Brain (organoid and tissue), 16 donors: ENCODE measurements at places on chromosomes 11 and 22.

- no peak for DNase-seq
Observed at GRCh38 chr11:96067160-96067559, 143.3 kb upstream of the MTMR2 start.

DNA sequence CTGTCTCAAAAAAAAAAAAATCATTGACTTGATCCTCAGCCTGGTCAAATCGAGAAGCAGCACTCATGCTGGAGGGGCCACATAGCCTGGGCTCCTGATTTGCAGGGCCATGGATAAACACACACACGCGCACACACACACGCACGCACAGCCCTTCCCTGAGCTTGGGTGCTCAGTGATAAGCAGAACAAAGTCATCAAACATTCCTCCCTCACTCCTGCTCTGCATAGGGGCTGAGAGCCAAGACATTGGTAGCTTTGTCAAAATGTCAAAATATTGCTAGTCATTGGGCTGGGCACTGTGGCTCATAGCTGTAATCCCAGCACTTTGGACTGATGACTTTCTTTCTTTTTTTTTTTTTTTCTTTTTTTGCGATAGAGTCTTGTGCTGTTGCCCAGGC lies 34.0 kb upstream of the A4GALT start:
- DNase-seq = no peak

DNA sequence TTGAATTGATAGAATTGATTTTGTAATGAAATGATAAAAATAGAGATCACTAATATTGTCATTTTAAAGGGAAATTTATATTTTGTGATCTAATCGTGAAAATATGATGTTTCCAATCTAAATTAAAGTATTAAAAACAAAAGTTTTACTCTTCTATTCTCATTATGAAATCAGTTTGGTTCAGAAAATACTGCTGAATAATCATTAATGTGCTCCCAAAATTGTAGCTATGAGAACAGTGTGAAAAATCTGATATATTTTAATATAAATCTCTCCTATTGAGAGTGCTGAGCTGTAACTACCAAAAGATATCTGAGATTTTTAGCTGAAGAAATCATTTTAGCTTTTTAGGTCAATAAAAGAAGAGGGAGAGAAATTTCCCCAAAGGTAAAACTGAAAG lies 287.5 kb upstream of the ANO3 start:
- no peak for DNase-seq

GRCh38 chr11:124656774-124657630 lies 16.5 kb downstream of the SIAE start:
- peak; percentile 90 for DNase-seq

DNA sequence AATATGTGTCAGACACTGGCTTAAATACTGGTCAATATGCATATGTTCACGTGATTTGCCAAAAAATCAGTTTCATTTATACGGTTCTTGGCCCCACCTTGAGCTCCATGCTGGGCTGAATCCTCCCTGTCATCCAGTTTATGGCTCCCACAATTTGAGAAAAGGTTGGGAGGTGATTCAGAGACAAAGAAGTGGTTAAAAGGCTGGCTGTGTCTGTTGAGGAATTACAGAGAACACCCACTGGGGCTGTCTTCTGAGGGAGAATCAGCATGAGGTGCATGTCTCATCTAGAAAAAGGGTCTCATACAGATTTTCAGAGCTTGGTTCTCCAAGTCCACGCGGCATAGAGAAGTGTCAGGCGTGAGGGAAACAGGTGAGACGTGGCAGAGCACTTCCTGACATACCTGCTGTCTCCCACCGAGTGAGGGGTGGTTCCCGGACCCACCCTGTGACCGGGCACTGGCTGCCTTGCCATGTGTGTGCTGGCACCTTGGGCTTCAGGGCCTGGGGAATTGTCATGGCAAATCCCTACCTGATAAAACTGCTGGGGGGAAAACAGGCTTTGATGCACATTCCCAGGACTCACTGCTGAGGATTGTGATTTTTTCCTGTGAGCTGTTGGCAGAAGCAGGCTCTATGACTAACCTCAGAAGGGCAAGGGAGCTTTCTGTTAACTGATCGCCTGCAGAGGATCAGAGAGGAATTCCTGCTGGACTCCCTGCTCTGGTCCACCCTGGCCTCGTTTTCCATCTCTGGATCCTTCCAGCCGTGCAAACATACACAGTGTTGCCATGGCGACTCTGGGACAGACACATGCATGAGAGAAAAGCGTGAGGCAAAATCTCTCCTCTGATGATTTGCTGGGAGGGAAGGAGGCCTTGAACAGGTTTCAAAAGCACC lies 223.6 kb downstream of the ADAMTS15 start:
- DNase-seq = peak; percentile 97

GRCh38 chr22:43377896-43378704 lies 33.7 kb upstream of the MPPED1 start:
- DNase-seq = peak; percentile 81

DNA sequence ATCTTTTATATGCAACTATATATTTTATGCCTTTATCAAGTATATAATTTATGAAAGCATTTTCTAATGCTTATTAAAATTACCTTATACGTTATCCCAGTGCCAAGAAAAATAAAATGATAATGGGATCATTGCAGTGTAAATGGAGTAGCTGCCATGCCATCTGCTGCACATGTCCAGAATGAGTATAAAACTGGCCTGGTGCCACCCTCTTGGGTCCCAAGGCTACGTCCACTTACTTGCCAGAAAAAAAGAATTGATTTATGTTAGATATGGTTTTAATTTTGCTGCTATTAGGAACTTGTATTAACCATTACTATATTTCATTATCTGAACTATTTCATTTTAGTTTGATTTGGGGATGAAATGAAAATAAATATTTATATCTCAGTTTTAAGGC lies 1127.1 kb upstream of the CNTN5 start:
- peak; percentile 37 for DNase-seq

DNA sequence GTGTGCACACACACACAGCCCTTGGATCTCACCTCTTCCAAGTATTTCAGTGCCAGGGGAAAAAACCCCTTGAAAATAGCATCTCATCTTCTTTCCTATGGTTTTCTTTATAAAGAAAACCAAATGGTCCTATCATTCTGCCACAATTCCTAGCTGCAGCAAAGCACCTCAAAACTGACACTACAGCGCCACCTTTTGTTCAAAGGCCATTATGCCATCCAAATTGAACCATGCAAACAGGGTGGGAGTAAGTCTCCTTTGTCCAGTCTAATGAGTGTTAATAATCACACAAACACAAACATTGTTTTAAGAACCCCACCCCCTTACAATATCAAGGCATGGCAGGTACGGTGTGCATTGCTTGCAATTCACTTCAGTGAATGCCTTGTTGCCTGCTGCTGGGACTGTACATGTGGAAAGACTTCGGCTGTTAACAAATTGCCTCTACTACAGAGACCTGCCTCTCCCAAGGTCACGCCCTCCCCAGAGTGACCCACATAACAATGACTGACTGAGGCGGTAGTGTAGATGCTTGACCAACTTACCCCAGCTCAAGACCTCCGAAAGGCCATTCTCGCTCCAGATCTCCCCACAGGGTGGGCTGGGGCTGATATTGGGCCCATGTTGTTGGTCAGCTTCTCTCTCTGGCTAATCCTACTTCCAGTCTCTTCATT lies 31.7 kb downstream of the FAM181B start:
- peak; percentile 83 for DNase-seq

- no peak for DNase-seq
Observed at GRCh38 chr11:75731095-75731494, 13.5 kb downstream of the MOGAT2 start.

- no peak for DNase-seq
Observed at GRCh38 chr22:37708580-37709444, 12.0 kb downstream of the TRIOBP start.

DNA sequence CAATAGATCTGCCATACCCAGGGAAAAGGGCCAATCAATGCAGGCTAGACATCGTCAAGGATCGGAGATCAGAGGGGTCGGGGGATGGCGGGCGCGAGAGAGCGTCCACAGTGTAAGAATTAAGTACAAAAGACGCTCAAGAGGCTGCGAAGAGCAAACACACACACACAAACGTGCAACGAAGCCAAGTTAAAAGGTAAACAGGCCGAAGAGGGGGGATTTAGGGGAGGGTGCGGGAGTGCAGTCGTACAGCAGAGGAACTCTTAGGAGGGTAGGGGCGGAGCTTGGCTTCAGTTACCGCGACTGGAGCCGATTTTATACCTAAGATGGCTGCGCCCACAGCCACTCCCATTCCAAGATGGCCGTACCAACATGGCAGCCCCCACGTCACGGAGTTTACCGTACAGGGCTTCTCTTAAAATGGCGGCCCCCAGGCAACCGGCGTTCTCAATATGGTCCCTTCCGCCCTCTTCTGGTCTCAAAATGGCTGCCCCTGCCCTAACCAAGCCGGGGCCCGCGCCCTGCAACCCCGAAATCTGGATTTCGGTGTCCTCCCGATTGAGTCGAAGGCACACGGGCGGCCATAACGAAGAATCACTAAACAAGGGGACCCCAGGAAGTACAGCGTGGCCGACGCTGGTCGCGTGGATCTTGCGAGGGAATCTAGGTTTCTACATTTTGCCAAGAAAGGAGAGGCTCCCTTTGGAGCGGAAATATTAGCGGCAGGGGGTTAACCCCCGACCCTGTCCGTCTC lies 1.9 kb downstream of the GNG3 start:
- DNase-seq = peak; percentile 99

DNA sequence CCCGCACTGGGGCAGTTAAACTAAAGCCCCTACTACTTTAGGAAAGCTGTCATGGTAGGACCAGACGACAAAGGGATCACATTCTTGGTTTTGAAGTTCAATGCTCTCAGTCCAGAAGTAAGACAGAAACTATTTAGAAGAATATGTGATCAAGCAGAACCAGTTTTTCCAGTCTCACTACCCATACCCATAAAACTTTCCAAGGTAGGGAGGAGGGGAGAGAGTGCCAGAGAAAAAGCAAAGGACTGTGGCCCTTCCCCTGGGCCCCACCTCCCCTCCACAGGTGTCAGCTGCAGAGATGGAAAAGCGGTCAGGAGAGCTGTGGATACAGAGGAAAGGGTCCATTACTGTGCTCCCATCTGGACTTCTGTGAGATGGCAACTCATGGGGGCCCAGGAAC lies 587.1 kb downstream of the SOX6 start:
- DNase-seq = no peak

GRCh38 chr11:45176996-45177395 lies 30.6 kb downstream of the PRDM11 start:
- no peak for DNase-seq

- no peak for DNase-seq
Observed at GRCh38 chr11:66035653-66036333, 9.5 kb upstream of the CATSPER1 start.

DNA sequence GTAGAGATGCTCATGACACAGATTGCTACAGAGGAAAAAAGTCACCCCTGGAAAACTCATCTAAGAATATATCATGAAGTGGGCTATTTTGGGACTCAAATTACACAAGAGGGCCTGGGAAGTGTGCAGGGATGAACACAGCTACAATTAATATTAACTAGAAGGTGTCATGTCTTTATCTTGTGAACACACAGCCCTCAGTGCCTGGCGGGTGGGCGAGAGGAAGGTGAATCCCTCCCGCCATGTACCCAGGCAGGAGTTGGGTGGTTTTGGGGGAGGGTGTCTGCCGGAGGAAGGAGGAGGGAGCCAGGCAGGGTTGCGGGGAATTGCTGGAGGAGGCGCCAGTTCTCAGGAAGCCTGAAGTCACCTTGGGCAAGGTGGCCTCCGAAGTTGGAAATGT lies 5.1 kb upstream of the FAM83F start:
- DNase-seq = no peak

DNA sequence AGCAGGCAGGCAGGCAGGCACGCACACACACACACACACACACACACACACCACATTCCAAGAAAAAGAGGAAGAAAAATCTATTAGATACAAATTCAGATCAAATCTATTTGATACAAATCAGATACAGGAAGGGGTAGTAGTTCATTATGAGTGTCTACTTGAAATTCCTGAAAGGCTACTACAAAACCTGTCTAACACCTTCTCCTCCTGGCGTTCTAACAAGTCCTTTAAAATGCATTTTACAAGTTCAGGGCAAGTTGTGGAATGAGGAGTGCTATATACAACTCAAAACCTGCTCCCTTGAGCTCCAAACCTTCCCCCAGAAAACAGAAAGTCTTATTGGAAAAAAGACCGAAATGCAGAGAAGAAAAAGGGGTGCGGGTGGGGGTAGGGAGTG lies 476 bp downstream of the ARHGAP32 start:
- no peak for DNase-seq
